ENCODE measurements at places on chromosomes 3 and 15. TPM values are rescaled to one million over a fixed set of nuclear protein-coding genes. Genes with fewer than 3 reads are reported as not detected.

GRCh38 chr3:62723166-62723913, 151.9 kb downstream of the CADPS start:
- no peak overlapping the region for H3K4me3 ChIP-seq
- no peaks in the 10 kb centered on the region for H3K27me3 ChIP-seq
- no peaks in the 10 kb centered on the region for H3K36me3 ChIP-seq
- H3K4me1 ChIP-seq, result no peaks in the 10 kb centered on the region

- H3K4me3 ChIP-seq, result no peak overlapping the region
- DNase-seq, result no peak
- H3K36me3 ChIP-seq, result no peaks in the 10 kb centered on the region
- H3K27ac ChIP-seq, result no peak overlapping the region
- H3K4me1 ChIP-seq, result peaks cover 5% of the 10 kb centered on the region
- no peaks in the 10 kb centered on the region for H3K27me3 ChIP-seq
These were observed 24.0 kb downstream of the PDHB start for GRCh38 chr3:58409663-58410062.

GRCh38 chr15:74847432-74847831, 4.5 kb upstream of the ULK3 start:
- H3K27me3 ChIP-seq, result no peaks in the 10 kb centered on the region
- no peaks in the 10 kb centered on the region for H3K36me3 ChIP-seq
- peak; percentile 64 for DNase-seq
- no peak overlapping the region for H3K27ac ChIP-seq

SLC2A2 gene
- polyA plus RNA-seq, result not detected

ARHGEF26 gene
- polyA plus RNA-seq, result 1.8 TPM

CKMT1A gene
- polyA plus RNA-seq, result 5.3 TPM

TBC1D23 gene
- polyA plus RNA-seq, result 24.1 TPM
